Myocyte (in vitro differentiated cells): ENCODE measurements at places on chromosomes 2 and 18. TPM values are rescaled to one million over a fixed set of nuclear protein-coding genes. Genes with fewer than 3 reads are reported as not detected.

GRCh38 chr2:3651691-3652648 is 6.0 kb upstream of the ALLC start:
- DNase-seq = peak; percentile 48

- DNase-seq = no peak
Measured at GRCh38 chr2:192245329-192245728, 50.6 kb upstream of the TMEFF2 start.

DNA sequence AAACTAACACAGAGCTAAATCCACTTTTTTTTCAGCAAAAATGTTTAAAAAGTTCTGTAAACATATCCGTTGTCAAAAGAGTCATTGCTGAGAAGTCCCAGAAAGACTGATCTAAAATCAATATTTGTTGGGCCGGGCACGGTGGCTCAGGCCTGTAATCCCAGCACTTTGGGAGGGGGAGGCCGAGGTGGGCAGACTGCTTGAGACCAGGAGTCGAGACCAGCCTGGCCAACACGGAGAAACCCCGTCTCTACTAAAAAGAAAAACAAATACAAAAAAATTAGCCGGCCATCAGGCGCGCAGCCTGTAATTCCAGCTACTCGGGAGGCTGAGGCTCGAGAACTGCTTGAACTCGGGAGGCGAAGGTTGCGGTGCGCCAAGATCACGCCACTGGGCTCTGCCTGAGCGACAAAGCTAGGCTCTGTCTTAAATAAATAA is 1.4 kb downstream of the OLA1 start:
- DNase-seq = no peak

- DNase-seq = no peak
Measured at GRCh38 chr2:232028071-232028470, 66.6 kb downstream of the DIS3L2 start.

DNA sequence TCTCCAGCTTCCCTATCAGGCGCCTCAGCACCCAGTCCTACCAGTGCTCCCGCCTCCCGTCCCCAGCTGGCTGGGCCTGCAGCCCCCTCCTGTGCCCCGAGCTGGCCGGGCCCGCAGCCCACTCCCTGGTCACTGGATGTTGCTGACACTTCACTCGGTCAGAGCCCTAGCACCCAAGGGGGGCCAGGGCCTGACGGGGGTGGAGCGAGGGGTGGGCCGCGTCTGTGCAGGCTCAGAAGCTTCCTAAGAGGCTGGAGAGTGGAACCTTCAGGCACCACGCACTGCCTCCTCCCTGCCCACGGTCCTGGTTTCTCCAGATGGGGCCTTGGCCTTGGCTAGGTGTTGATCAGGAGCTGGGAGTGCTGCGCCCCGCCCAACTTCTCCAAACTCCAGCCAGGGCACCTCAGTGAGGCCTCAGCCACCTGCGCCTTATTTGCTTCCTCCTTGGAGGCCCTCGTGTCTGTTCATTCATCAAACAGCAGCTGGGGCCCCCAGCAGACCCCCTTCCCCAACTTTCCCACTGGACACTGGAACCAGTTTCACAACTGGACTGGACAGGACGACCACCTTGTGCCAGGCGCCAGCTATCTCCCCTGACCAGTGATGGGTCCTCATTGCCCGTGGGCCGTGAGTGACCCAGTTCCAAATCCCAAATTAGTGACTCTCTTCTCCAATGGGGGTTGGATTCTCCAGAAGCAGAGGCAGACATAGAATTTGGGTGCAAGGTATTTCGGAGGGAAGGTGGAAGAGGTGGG is 16.7 kb downstream of the CAPN10 start:
- no peak for DNase-seq

DNA sequence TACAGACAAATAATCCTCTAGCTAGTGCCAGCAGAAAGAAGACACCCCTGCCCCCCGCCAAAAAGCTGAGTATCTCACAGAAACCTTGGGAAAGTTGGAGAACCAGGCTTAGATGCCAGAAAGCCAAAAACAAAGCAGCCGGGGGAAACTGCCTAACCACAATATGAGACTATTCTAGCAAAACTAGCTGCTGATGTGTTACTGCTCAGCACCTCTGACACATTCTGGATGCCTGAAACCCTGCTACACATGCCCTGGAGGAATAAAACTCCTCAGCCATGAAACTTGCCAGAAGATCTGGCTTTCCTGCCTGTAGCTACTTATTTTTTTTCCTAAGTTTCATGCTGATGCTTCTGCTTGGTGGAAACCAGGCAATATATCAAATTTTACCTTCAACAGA is 122.7 kb upstream of the GCFC2 start:
- DNase-seq = no peak

DNA sequence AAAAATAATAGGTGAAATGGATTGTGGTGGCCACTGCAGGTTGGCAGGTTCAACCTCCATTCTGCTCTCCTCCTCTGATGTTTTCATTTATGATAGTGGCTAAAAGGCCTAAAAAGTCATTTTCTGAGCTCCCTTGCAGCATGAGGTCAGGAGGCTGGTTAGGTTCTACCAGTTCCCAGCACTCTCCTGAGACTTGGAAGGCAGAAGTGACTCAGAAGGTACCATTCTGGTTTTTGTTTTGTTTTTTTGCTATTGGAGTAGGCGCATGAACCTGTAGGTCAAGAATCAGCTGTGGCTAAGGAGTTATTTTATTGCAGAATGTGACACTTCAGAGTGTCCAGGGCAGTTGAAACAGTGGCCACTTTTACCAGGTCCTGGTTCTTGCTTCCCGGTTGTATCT is 181.9 kb downstream of the CCDC102B start:
- DNase-seq = no peak

DNA sequence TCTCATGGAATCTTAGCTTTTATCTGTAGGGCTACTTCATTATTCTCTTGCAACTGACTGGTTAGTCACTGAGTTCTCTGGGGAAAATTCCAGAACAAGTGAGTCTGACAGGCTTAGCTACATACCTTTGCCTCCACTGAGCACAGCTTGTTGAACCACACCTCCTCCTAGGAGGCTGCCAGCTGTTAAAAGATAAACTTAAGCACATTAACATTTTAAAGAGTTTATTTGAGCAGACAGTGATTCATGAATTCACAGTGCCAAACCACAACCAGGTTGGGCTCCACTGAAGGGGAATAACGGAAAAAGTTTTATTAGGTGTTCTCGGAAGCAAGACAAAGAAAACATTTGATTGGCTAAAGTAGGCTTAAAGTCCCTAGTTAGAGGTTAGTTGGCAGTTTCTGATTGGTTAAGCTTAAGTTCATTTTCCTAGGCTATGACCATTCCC is 12.5 kb upstream of the SLC38A11 start:
- DNase-seq = peak; percentile 68

DNA sequence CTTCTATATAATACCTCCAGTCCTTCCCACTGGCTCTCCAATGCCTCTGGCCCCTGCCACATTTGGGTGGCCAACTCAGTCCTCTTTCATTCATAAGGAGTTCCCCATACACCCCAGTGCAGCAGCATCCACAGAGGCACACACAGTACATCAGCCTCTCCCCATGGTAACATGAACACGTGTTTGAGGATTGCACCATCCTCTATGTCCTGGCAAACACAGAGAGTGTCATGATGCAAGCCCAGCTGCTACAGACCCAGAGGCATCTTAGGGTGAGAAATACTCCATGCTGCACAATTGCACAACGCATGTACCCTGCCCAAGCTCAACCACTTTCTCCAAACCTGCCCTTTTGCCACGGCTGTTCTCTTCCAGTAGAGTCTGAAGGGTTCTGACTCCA is 11.5 kb downstream of the IGFBP5 start:
- peak; percentile 85 for DNase-seq

- DNase-seq = peak; percentile 44
Measured at GRCh38 chr2:144583741-144584453, 64.0 kb upstream of the ZEB2 start.

GRCh38 chr2:240463274-240463865 is 27.9 kb downstream of the GPC1 start:
- DNase-seq = no peak

GRCh38 chr2:38073211-38074057 is 2.5 kb downstream of the CYP1B1 start:
- no peak for DNase-seq

- DNase-seq = no peak
Measured at GRCh38 chr2:31216734-31217133, 581 bp downstream of the CAPN14 start.

DNA sequence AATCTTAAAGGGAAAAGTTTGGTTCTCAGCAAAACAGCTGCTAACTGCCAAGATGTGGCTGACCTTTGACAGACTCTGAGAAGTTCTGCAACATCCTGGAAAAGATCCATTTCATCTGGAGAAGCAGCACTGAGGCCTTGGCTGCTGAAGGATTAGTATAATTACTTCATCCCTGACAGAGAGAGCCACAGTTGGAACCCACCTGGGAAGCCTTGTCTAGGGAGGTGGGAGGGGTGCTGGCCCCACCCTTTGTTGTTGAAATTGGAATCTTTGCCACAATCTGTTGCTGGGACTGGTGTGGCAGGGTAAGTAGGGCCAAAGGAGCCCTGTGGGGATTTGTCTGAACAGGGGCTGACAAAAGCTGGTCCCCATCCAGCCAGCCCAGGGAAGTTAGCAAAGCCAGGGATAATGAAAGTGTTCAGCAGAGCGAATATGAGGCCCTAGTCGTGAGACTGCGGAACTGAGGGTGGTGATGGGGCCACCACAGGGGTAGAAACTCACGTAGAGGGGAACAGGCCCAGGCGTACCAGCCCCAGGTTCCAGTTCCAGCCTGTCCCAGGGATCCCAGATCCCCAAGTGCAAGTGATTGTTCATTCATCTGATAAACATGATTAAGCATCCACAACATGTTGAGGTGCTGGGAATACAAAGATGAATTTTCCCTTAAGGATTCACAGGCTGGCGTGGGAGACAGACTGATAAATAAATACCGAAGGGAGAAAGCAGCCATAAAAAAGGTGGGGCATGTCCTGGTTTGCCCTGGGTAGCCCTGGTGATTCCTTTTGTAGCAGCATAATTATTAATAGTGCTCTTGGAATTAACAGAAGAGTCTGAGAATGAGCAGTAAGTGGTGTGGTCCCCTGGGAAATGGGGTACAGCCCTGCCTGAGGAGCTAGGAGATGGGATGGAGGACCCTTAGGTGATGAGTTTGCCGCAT is 60.0 kb downstream of the MYO1B start:
- peak; percentile 65 for DNase-seq

- no peak for DNase-seq
Measured at GRCh38 chr2:240730501-240731177, 39.0 kb downstream of the AQP12A start.

GRCh38 chr2:172334988-172335387 is 92.4 kb upstream of the ITGA6 start:
- no peak for DNase-seq

DNA sequence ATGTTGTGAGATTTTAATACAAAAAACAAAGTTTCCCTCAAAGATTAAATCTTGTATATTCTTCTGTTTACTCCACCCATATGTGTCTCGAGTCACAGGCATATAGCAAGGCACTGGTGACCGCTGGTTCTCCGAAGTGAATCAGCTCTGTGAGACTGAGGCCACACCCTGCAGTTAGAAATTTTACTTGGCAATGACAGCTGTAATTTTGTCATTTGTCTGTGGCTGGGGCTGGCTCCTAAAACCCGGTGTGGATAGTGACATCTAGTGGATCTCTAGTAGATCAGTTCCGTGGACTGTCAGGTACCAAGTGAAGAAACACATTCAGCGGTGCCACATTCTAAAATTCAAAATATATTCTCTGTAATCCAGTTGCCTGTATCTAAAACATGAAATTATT is 278.0 kb downstream of the NEDD4L start:
- peak; percentile 93 for DNase-seq

GRCh38 chr2:109350526-109350925 is 221.5 kb downstream of the SH3RF3 start:
- no peak for DNase-seq

GRCh38 chr18:69365658-69366057 is 35.0 kb upstream of the DOK6 start:
- DNase-seq = no peak

- DNase-seq = peak; percentile 14
Measured at GRCh38 chr18:50674307-50674980, 114.6 kb downstream of the MAPK4 start.

DNA sequence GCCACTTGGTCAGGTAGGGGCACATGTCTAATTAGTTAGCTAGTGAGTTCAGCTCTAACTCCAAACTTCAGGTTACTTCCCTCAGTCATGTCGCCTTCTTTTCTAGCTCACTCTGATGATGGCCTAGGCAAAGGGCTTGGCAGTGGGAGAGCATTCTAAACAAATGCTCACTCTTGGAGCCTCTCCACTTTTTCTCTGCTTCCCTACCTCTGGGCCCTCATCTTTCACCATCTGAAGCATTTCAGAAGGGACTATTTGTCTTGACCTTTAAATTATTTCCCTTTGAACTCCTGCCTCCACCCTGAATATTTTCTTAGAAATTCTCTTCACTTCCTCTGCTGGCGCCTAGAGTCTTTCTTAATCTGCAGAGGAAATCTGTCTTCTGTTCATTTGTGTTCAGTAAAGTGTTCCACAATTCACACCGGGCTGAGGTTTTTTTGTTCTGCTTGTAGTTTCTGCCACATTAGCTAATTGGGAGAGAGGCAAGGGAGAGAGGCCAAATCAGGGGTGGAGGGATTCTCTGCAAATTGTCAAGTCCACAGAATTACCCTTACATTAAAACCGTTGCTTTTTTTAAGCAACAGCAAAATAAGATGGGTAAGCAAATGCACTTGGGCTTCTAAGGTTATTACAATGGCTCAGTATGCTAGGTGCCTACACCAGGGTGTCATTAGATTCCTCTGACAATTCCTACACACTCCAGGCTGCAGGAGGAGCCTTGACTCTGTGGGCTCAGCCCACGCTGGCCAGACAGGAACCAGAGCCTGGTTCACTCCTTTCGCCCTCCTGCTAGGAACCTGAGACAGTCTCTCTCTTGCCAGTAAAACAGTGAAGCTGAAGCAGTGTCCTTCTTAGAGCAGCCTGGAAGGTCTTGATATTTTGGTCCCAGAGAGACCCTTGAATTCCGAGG is 5.5 kb downstream of the MSGN1 start:
- peak; percentile 53 for DNase-seq

- DNase-seq = peak; percentile 30
Measured at GRCh38 chr18:47931718-47932103, 1.3 kb upstream of the SMAD2 start.

DNA sequence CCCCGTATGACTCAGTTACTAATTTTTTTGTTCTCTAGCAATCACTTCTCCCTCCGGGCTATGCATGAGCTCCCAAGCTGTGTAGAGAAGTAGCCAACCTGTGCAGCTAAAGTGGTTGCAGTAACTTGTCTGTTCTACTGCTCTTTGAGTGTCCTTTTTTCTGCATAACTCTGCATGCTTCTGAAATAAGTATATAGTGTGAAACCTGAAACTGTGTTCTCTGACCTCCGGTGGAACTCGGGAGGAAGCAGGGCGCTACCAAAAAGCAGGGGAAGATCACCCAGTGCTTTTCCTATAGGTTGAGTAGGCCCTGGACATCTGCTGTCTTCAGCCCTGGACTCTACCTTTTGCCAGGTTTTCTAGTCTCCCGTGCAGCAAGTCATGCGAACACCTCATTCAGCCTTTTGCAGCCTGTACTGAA is 47.8 kb downstream of the PHLPP1 start:
- DNase-seq = no peak

GRCh38 chr2:44126106-44126797 is 42.4 kb upstream of the PPM1B start:
- DNase-seq = no peak

- DNase-seq = peak; percentile 61
Measured at GRCh38 chr2:33278245-33278943, 198.1 kb upstream of the RASGRP3 start.

Gene C2orf78
- not detected in 2 replicates for total RNA-seq

Gene DCDC2C
- not detected in 2 replicates for total RNA-seq

Gene FAM124B
- 0.10 and 0.32 TPM in 2 replicates for total RNA-seq

Gene TSPYL6
- not detected in 2 replicates for total RNA-seq

Gene RAB11FIP5
- total RNA-seq = 87.2 and 111 TPM in 2 replicates

Gene GALNT3
- total RNA-seq = 0.16 and 0.37 TPM in 2 replicates

Gene BMPR2
- 30.1 and 31.8 TPM in 2 replicates for total RNA-seq

Gene NT5C1B
- not detected in 2 replicates for total RNA-seq

Gene LBH
- total RNA-seq = 28.8 and 130 TPM in 2 replicates

Gene GAL3ST2
- 0.47 TPM in 1 of 2 replicates, not detected in the other for total RNA-seq

Gene TNS1
- 106 TPM in 2 replicates for total RNA-seq

Gene AGXT
- total RNA-seq = not detected in 2 replicates
